ENCODE measurements at places on chromosomes 3 and 15.

GRCh38 chr3:36677331-36678007 lies 86.9 kb downstream of the DCLK3 start:
- no peak for DNase-seq

DNA sequence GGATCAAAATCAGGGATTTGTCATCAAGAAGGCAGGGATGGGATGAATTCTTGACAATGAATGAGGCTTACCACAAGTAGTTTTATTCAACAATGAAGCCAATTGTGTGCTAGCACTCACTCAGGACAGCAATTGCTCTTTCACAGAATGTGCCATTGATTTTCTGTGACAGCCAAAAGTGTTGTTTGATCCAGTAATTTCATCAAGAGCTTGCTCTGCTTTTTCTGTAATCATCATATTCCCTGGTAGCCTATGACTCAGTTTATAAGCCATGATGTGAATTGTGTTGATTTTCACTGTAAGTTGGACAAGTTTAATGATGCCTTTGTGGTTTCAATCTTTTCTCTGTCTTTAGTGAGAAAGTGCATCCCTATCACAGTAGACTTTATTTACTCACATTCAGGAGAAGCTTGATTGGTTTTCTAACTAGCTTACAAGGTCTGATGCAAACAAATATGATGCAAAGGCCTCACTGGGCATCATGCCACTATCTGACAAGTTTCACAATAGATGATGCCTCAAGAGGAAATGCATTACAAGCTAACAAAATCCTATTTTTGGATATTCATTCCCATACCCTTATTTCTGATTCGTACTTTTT lies 13.6 kb upstream of the CSRNP1 start:
- DNase-seq: no peak

DNA sequence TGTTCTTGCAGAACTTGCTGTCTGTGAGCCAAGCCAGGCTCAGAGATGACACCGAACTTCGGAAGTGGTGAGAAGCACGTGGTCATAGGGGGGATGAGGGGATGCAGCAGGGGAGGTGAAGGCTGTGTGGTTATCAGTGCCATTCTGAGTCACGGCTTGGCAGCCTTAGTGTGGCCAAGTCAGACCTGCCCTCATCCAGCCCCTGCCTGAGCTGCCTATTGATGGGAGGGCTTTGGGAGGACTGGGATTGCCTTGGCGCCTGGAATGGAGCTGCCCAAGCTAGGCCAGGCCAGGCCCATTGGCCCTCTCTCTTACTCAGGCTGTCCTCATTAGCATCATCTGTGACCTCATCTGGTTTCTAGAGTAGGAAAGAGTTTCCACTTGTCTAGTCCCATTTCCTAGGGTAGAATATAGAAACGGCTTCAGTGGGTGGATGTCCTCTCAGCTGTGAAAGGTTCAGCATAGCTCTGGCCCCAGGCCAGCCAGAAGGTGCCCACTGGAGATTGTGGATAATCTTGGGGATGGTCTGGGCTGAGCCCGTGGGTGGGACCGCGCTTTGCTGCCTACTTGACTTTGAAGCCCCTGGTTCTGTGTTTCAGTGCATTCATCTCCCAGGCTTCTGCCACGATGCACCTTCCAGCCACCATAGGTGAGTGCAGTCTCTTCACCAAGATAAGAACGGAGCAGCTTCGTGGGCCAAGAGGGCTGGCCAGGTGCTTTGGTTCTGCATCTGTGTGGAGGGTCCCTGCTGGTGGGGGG lies 7.2 kb downstream of the FAH start:
- DNase-seq: no peak

GRCh38 chr3:10116138-10116460 lies 624 bp downstream of the BRK1 start:
- no peak for DNase-seq

DNA sequence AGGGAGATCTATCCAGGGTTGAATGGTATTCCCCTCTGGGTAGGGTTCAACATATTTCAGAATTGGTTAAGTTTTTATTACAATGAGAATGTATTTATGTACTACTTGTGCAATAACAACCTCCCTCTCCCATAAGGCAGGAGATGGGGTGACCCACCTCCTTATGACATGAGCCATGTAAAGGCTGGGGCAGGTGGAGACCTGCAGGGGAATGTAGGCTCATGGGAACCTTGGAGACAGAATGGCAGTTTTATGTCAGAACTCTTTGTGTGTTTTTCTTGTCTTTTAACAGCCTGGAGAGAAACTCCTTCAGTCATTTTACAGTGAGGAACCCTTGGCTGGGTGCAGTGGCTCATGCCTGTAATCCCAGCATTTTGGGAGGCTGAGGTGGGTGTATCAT lies 24.6 kb upstream of the INSYN1 start:
- DNase-seq: no peak

- no peak for DNase-seq
Observed at GRCh38 chr15:92421976-92422375, 28.3 kb downstream of the ST8SIA2 start.

- no peak for DNase-seq
Observed at GRCh38 chr3:20573175-20573574, 387.2 kb upstream of the SGO1 start.

Data from esophagus squamous epithelium (tissue), 5 donors.